Left colon (tissue), 2 donors: ENCODE measurements at places on chromosomes 7 and 10.

- no peak for DNase-seq
Measured at GRCh38 chr10:111522141-111522540, 445.3 kb downstream of the ADRA2A start.

DNA sequence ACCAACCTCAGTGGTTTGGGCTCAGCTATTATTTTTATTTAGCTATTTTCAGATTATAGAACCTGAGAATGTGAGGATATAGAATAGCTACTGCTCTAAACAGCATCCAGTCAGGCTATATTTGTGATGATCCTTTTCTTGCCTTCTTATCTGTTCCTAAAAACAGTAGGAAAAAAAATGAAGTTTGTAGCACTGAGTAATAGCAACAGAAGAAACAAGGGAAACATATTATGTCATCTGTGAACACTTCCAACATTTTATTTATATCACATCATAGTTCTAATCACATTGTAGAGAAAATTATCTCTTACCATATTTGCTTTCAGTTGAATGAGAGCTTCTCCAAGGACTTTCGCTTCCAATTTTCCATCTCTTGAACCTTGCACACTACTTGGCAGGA is 229.6 kb upstream of the PTPRZ1 start:
- no peak for DNase-seq

DNA sequence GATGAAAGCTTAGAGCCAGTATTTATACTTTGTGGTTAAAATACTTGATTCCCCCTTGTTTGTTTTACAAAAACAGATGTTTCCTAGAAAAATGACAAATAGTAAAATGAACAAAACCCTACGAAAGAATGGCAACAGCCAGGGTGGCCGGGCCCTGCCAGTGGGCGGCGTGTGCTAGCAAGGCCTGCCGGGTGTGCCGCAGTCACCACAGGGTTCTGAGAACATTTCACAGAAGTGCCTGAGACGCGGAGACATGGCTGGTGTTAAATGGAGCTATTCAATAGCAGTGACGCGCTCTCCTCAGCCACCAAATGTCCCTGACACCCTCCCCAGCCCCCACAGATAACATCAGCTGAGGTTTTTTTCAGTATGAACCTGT is 14.5 kb downstream of the GPR146 start:
- no peak for DNase-seq

DNA sequence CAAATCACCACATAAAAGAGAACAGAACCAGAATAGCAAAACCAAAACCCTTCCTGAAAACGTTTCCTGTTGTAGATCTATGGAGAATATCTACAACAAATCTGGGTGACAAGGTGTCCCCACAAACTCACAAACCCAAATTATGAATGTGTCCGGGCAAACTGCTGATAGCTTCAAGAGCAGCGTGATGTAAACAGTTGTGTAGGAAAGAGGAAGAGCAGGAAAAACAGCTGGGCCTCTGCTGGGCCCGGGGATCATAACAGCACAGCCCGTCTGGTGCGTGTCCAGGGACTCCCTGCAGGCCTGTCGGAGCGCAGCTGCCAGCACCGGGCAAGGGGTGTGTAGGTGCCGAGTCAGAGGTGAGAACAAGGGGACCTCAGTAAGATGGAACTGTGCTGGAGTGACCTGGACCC is 53.7 kb downstream of the KCNH2 start:
- DNase-seq: no peak
